ENCODE measurements at places on chromosomes 4 and X. TPM values are rescaled to one million over a fixed set of nuclear protein-coding genes. Genes with fewer than 3 reads are reported as not detected.

EVC2 gene
- total RNA-seq = 10.0 TPM

BMP3 gene
- total RNA-seq = under 0.01 TPM

UGT2A1 gene
- not detected for total RNA-seq

TMSB15A gene
- total RNA-seq = 8.7 TPM

PIM2 gene
- total RNA-seq = 7.0 TPM

GPR173 gene
- 3.1 TPM for total RNA-seq

All from uterine smooth muscle cell (primary cell).